ENCODE measurements at places on chromosomes 7 and 10. TPM values are rescaled to one million over a fixed set of nuclear protein-coding genes. Genes with fewer than 3 reads are reported as not detected.

NPC1L1 gene
- 0.21 TPM for total RNA-seq

ARMH3 gene
- 5.0 TPM for total RNA-seq

CCDC3 gene
- 4.3 TPM for total RNA-seq

GRCh38 chr7:7564323-7564780 lies 2.3 kb upstream of the MIOS start:
- peak; percentile 27 for DNase-seq

GRCh38 chr7:122833888-122834570 lies 52.2 kb downstream of the CADPS2 start:
- DNase-seq, result no peak

GRCh38 chr10:26799342-26799741 lies 61.4 kb downstream of the ABI1 start:
- DNase-seq, result no peak

GRCh38 chr7:2460641-2461040 lies 15.6 kb downstream of the GRIFIN start:
- no peak for DNase-seq

- no peak for DNase-seq
These were observed 17.0 kb upstream of the SH3PXD2A start for GRCh38 chr10:103872137-103872931.

All from cardiac muscle cell (in vitro differentiated cells and primary cell).